Stimulated activated CD8-positive, alpha-beta memory T cell treated with anti-CD3 and anti-CD28 coated beads, Interleukin-4, amount 100 ng/mL, for 1 hour (primary cell): ENCODE measurements at places on chromosomes 7 and 10.

GRCh38 chr7:141340991-141341390, 210.2 kb upstream of the AGK start:
- no peak for DNase-seq

- no peak for DNase-seq
Observed at GRCh38 chr7:26319636-26320035, 28.0 kb downstream of the SNX10 start.

- DNase-seq = no peak
Observed at GRCh38 chr7:158702944-158703343, 1.7 kb downstream of the NCAPG2 start.

GRCh38 chr7:149367418-149368180, 93.3 kb downstream of the ZNF777 start:
- DNase-seq = no peak

DNA sequence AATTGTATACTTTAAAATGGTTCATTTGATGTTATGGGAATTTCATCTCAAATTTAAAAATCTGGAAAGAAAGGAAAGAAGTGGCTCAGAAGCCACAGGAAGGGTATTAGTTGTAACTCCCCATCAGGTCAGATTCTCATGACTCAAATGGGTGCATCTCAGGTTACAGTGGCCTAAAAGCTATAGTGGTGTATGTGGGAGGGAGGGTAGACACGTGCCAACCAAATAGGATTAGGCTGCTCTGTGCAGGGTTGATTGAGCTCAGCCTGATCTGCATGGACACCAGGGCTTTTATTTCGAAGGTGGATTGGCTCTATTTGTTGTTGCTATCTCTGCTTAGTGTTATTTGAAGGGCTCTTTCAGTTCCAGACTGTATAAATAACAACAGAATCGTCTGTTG, 121.5 kb upstream of the PRR15 start:
- DNase-seq = no peak

GRCh38 chr10:287814-288213, 152.6 kb downstream of the ZMYND11 start:
- DNase-seq = no peak

DNA sequence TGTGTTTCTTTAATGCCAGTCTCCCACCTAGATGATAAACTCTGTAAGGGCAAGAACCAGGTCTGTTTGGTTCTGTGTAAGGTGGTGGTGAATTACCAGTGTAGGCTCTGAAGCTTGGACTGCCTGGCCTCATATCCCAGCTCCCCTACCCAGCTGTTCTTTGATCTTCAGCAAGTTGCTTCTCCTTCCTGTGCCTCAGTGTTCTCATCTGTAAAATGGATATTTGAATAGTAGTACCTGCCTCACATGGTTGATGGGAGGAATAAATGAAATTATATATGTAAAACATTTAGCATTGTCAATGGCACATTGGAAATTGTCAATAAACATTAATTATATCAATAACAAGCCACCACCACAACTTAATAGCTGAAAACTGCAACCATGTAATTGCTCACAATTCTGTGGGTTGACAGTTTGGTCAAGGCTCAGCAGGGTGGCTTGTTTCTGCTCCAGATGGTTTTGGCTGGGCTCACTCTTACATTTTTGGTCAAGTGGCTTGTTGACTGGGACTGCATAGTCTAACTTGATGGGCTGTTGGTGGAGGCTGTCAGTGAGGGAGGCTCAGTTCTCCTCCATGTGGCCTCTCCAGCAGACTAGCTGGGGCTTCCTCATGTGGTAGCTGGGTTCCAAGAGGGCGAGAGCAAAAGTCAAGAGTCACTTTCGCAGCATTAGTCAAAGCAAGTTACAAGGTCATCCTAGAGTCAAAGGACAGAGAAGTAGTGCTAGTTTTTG, 84.5 kb upstream of the DUSP5 start:
- DNase-seq = no peak

DNA sequence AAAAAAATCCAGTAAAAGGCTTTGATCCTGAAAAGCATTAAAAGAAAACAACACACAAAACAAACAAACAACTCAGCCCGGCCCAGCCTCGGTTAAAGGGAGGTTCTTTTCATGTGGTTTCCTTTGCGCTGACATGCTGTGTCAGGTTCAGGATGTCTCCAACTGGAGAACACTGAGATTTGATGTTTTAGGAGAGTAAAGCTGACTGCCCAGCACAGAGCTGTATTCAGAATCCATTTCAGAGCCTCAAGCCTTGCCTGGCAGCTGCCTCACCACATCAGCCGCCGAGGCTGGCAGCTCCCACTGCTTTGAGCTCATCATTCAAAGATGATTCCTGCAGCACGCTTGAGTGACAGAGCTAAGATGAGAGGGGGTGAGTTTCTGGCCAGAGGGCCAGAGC, 205.8 kb upstream of the LYZL1 start:
- DNase-seq = no peak

DNA sequence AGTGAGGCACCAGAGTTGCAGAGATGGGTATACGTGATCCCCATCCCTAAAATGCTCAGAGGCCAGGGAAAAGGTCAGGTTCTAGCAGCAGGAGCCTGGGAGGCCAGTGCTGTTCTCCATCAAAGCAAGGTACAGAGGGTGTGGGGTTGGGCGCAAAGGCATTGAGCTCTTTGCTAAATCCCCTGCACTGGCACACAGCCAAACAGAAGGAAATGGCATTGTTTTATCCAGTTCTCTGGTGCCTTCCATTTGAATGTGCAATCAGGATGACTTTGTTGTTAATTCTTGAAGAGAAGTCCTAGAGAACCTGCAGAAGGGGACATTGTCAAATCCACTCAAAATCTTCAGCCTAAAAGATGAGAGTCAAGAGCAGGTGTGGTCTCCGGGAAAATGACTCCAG, 111.3 kb upstream of the CHST15 start:
- no peak for DNase-seq

DNA sequence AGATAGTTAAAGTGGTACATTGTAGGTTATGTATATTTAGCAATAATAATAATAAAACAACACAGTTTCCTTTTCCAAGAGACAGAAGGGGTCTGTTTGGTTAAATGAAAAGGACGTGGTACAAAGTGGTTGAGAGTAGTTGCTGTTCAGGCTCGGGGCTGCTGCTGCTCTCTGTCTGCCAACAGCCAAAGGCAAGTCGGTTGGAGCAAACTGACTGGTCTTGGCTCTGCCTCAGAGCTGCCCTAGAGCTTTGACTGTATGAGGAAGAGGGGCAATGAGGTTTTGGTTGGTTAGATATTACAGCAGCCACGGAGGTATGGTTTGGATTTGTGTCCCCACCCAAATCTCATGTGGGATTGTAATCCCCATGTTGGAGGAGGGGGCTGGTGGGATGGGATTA, 95.3 kb downstream of the CACNB2 start:
- no peak for DNase-seq

DNA sequence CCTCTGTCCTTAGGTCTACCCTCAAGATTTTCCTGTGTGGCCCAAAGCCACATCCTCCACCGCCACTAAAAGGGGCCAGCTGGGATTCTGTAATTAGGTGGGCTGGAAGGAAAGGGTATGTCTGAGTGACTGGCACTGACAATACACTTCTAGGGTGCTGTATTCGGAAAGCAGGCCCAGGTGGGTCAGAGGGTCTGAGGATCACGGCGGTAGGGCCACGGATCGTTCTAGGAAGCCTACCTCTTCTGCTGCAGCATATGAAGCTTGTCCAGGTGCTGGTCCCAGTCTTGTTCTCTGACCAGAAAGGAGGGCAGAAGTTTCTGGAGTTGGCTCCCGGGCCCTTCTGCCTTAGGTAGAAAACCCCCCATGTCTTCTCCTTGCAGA, 462 bp downstream of the TRPV5 start:
- no peak for DNase-seq

- DNase-seq = no peak
Observed at GRCh38 chr7:135645296-135645904, 16.9 kb upstream of the STMP1 start.

DNA sequence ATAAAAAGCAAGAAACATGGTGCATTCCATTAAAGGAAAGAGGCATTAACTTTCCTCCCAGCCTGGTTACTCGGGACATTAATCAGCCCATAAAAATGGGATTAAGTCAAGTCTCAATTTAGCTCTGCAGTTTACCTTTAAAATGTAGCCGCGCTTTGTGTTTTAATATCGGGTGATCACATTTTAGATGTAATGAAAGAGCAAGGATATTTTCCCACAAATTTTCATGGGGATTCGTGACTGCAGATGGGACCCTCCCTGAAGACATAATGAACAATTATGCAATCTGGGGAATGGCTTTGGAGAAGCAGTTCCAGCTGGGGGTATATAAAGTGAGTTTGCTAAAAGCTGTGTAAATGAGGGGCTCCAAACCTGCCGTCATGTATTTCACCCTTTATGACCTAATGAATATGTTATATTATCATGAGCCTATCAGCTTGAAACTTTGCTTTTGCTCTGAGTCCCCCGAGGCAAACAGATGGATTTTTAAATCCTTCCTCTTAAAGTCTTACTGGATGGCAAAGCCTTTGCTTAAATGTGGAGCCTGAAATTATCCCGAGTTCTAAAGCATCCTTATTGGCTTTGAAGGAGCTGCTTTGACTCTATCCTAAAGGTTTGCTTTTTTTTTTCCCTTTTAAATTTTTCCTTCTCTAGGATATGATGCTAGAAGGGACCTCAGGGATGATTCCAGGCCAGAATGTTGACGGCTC, 31.8 kb downstream of the BAMBI start:
- DNase-seq = no peak

- no peak for DNase-seq
Observed at GRCh38 chr7:4270941-4271715, 411.0 kb upstream of the FOXK1 start.

DNA sequence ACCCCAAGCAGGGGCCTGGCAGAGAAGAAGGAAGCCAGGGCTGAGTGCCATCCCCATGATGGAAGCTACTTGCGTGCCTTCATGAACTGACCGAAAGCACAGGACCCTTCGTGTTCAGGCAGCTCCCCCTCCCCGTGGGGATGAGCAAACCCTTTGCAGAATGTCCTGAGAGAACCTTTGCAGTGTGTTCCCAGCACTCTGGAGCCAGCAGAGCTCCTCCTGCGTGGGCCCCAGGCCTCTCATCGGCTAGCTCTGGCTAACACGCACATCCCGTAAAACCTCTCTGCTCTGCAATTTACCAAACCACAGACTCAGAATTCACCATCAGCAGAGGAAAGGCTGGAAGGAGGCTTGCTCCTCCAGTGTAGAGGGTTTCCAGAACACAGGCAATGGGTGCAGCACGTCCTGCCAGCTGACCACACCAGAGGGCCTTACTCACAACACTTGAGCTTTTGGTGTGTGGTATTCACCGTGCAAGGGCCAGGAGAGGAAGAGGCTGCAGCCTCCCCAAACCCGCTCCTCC, 3.1 kb downstream of the SH3PXD2A start:
- DNase-seq = no peak

GRCh38 chr10:1659221-1659791, 78.0 kb downstream of the ADARB2 start:
- DNase-seq = no peak

- no peak for DNase-seq
Observed at GRCh38 chr7:1948301-1948796, 278.3 kb downstream of the ELFN1 start.

GRCh38 chr7:132420527-132420926, 155.7 kb downstream of the PLXNA4 start:
- no peak for DNase-seq

DNA sequence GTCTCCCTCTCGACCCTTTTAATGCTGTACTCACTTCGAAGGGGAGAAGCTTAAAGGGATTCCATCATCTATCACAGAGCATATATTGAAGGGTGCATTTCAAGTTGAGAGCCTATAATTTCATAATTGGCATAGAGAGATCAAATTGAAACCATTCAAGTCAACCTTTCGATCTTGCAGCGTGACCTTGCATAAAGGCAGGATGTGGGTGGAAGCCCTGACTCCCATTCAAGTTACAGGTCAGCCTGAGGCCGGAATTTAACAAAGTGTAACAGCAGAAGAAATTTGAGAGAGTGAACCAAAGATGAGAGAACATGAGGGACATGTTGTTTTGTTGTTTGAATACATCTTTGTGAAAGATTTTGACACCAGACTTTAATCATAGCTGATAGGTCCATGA, 195.3 kb upstream of the TPK1 start:
- DNase-seq = no peak

DNA sequence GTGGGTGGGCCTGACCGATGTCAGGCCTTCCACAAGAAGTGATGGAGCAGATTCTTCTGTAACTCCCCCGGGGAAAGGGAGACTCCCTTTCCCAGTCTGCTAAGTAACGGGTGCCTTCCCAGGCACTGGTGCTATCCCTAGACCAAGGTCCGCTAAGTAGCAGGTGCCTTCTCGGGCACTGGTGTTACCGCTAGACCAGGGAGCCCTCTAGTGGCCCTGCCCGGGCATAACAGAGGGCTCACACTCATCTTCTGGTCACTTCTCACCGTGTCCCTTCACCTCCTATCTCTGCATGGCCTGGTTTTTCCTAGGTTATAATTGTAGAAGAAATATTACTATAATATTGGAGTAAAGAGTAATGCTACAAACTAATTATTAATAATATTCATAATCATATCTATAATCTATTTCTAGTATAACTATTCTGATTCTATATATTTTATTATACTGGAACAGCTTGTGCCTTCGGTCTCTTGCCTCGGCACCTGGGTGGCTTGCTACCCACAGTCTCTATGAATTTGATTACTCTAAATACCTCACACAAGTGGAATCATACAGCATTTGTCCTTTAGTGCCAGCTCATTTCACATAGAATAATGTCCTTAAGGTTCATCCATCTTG, 1378.7 kb downstream of the XPNPEP1 start:
- DNase-seq = no peak

GRCh38 chr10:74957285-74957961, 131.0 kb downstream of the KAT6B start:
- DNase-seq = no peak

- no peak for DNase-seq
Observed at GRCh38 chr10:28845009-28845682, 167.8 kb downstream of the BAMBI start.

GRCh38 chr10:29908962-29909361, 150.4 kb downstream of the JCAD start:
- DNase-seq = no peak

DNA sequence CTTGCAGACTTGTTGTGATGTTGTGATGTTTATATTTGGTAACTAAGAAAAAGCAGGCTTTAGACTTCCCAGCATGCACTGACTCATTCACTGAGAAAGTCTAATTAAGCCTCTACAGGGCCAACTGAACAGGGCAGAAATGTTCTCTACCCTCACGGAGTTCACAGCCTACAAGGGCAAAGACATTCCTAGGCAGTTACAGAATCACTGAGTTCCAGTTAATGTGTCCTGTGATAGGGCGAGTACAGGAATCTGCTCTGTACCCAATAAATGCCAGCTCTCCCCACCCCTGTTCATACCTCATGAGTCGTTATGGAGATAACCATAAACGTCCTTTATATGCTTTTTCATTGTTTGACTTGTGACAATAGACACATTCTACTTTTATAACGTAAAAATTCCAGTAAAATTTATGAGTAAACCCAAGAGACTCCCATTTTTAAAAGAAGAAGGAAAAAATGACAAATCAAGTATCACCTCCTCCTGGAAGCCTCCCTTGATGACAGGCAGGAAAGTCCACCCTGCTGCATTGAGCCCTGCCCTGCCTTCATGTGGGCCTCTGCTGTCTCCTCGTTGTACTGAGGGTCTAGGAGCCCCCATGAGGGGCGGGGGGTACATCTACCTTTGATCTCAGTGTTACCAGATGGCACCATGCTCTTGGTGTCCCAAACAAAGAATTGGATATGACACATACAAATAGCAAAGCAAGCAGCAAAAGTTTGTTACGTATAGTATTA, 14.3 kb downstream of the MUC12 start:
- DNase-seq = no peak
